ENCODE measurements at places on chromosomes 2 and 18.

DNA sequence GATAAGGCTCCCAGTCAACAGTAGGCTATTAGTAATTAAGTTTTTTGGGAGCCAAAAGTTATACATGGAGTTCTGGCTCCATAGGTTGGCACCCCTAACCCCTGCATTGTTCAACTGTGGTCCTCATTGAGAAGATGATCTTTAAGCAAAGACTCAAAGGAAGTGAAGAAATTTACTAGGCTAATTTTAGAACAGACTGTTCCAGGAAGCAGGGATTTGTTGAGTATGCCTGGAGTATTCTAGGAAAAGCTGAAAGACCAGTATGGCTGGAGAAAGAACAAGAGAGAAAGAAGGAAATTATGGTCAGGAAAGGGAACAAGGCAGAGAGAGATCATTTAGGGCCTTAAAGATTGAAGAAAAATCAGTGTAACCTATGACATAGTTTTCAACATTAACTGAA lies 125.1 kb downstream of the PMAIP1 start:
- no peak for DNase-seq

- DNase-seq = no peak
These were observed 130.1 kb upstream of the TMEM18 start for GRCh38 chr2:807300-807699.

DNA sequence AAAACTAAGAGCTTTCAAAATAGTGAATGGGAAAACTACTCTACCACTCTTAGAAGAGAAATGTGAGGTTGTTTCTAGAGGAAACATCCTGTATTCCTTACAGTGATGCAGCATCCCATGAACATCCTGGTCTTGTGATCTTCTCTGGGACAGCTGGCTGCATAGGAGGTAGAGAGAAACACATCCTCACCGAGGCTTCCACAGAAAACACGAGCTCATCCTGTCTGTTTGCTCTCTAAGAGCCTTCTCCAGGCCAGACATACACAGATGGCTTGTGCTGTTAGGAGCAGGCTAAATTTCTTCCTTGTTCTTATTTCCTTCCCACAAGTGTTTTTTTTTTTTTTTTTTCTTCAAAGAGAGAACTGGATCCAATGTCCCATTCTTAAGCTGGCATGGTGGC lies 14.7 kb upstream of the FZD7 start:
- no peak for DNase-seq

DNA sequence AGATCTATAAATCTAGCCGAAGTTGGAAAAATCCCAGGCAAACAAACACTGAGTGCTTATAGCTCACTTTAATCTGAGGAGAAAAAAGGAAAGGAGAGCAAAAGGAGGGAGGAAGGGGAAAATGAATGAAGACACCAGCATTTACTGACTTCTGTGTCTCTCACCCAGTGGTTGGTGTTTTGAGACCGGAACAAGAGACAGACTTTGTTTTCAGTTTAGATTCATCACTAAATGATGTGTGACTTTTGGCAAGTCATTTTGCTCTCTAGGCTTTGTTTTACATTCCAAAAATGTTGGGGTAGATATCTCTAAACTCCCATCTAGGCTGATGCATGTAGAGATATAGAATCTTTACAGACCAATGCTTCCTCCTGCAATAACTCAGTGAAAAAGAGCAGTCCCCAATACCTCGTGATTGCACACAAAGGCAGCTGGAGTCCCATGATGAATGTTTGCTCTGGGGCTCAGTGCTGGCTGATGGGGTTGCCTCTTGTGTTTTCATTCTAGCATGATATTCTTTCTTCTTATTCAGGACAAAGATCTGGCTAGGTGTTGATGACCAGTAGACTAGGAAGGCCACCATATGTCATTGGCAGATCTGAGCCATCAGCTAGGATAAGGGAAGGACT lies 51.4 kb downstream of the TRIB2 start:
- DNase-seq = no peak

GRCh38 chr2:179460181-179460929 lies 195.7 kb upstream of the SESTD1 start:
- DNase-seq = no peak

DNA sequence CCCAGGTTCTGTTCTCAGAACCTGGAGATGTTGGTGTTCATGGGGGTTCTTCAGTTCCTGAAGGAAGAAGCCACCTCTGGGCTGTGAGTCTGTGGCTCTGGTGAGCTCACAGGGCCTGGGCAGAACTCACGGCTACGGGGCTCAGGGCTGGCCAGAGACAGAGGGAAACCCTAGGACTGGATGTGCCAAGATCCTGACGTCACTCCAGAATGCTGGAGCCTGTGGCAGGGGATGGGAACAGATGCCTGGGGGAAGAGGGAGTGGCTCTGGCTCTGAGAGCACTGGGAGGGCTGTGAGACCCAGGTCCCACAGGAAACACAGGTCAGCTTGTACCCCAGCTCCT lies at the start of gene OTOF:
TSS of gene OTOF (minus strand) at position 214 of the 343 bp plus-strand sequence.
- DNase-seq = no peak

GRCh38 chr18:6413579-6414117 lies 1.1 kb downstream of the L3MBTL4 start:
- DNase-seq = no peak

DNA sequence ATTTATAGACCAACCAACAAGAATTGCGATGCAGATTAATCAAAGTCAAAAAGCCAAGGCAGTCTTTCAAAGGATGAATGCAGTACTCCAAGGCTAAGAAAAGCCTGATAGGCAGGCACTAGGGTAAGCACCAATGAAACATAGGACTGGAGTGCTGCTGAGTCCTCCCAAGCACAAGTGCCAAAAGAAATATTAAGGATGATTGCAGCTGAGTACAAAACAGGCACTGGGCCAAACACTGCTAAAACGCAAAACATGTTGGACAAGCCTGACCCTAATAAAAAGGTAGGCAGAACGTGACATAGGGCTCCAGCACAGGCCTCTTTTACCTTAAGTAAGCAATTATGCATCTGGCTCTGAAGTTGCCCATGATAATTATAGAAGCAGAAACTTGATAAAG lies 160.1 kb upstream of the LRP1B start:
- no peak for DNase-seq

DNA sequence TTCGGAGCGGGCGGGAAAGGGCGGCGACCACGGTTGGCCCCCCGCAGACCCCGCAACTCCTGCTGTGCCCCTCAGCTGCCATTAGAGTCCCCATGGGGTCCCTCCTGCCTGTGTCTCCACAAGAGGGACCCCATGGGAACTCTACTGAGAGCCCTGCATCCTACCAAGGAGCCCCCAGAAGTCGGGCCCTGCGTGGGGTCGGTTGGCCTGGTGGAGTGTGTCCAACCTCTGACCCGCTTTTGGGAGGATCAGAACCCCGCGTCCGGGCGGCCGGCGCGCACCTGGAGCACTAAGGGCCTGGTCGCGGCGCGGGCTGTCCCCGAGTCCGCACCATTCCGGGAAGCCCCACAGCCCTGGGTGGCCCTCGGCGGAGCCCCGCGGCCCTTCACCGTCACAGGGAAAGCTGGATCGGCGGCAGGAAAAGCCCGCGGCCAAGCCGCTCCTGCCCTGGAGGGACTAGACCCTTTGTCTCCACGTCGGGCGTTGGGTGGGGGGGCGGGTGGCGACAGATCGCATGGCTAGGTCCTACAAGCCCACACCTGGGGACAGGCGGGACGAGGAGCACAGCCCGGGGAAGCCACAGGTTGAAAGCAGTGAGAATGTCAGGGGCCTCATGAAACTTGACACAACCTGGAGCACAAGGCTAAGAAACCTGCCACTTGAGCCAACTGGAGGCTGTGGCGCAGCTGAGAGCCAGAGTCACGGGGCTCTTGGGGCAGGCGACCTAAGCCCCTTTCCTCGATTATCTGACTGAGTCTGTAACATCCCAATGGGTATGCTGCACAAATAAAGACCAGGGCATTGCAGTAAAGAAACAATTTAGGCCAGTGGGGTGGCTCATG lies 11.2 kb upstream of the CXXC1 start:
- DNase-seq = no peak

DNA sequence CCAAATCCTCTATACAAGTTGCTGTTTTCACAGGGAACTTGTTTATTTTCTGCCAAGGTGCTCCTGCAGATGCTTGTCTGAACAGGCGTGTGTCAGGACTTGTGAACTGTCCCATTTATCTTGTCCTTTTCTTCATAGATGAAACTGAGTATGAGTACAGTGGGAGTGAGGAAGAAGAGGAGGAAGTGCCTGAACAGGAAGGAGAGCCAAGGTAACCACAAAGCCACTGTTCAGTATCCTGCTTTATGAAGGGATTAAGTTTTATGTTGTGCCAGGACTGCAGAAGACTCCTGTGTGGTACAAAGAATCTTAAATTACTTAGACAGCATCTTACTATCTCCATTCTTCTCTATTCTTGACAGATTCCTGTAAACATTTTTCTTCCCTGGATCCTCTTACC lies 145.0 kb downstream of the MAP4K4 start:
- no peak for DNase-seq

- no peak for DNase-seq
These were observed 252.1 kb downstream of the CYP26B1 start for GRCh38 chr2:71895320-71896161.

DNA sequence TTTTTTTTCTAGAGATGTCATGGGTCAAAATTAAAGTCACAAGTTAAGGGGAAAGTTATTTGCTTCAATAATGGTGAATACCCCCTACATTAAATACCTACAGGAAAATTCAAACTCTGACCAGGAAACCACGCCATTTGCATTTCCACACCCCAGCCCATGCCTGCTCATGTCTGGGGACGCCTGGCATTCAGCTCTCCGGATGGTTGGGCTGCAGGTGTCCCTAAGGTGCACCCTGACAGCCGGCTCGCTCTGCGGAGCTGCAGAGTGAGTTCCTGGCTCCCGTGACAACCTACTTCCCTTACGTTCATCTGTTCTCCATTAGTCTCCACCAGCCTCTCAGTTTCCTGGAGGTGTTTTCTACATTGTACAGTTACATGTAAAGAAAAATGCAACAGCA lies 122.7 kb upstream of the RIOK3 start:
- DNase-seq = no peak

- no peak for DNase-seq
These were observed 256.1 kb downstream of the PAX3 start for GRCh38 chr2:222042666-222043065.

DNA sequence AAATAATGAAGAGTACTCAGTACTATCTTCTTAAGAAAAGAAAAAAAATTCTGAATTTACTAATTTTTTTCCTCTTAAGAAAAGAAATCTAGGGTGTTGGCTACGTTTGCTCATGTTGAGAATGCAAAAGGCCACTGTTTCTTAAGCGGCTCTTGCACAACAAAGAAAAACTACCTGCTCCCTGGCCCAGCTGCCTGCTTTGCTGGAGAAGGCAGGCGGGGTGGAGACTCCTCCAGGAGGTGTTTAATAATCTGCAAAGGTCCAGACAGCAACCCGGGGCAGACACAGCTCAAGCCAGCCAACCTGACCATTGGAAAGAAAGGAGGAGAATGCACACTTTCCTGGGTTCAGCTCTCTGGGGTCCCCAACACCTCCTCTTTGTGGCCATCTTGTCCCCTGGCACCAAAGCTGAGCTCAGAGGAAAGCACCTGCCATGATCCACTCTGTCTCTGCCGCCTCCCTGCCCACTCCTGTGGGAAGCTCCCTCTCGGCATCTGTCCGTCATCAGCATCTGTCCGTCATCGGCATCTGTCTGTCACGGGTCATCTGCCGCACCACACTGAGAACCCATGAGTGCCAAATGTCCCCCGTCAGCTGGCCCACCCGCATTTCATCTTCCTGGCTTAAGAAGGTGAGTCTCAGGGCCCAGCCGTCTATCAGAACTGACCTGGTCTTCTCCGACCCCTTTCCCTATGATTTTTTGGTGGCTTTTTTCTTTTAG lies 11.9 kb downstream of the ZNF516 start:
- DNase-seq = no peak
